ENCODE measurements at places on chromosomes 5 and 9. TPM values are rescaled to one million over a fixed set of nuclear protein-coding genes. Genes with fewer than 3 reads are reported as not detected.

DNA sequence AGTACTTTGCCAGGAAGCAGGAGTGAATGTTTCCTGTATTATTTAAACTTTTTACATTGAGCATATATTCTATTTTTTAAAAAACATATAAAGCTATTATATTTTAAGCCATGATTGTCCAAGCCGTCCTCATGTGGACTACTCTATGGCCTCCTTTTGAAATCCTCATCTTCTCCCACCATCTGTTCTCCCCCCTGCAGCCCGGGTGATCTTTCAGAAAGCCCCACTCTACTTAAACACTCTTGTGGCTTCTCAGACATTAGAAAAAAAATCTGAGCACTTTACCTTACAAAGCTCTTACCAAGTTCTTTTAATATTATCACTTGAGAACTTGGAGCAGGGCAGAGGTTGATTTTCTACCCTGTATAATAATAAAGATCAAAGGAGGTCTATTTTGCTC, 95.4 kb downstream of the CAVIN4 start:
- DNase-seq, result no peak

The NEUROG1 gene
- total RNA-seq, result not detected

The RLN2 gene
- total RNA-seq, result 3.2 TPM

The SPATA31D4 gene
- total RNA-seq, result not detected

The SLC46A2 gene
- not detected for total RNA-seq

- DNase-seq, result no peak
Measured at GRCh38 chr5:92337772-92338234, 954.7 kb upstream of the ARRDC3 start.

GRCh38 chr5:143164557-143164956, 238.9 kb downstream of the NR3C1 start:
- DNase-seq, result no peak

The IL3 gene
- 1.6 TPM for total RNA-seq

DNA sequence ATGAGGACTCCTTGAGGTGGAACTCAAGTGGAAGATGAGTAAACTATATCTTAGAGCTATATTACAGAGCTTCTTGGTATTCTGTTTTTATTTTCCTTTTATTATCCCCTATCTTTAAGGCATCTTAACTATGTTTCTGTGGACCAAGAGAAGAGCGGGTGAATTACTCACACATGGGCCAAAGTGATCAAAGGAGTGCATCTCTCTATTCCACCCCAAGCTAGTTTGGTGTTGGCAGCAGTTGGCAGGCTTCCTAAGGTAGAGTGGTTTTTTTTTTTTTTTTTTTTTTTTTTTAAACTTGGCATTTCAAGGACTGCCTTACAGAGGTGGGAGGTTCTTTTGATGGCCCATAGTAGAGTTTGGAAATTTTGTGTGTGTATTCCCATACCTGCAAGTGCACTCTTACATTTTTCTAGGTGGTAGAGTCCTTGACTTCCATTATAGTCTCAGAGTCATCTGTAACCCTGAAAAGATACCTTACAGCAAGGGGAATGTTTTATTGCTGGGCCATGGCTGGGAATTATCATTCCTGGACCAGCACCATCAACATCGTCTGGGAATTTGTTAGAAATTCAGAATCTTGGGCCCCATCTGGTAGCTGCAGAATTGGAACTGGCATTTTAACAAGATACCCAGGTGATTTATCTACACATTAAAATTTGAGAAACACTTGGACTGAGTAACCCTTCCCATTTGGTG, 51.0 kb downstream of the ARHGAP26 start:
- no peak for DNase-seq

The CDC25C gene
- 15.2 TPM for total RNA-seq

GRCh38 chr9:72925126-72925789, 27.6 kb downstream of the ALDH1A1 start:
- DNase-seq, result no peak

The PCDHB13 gene
- total RNA-seq, result not detected

DNA sequence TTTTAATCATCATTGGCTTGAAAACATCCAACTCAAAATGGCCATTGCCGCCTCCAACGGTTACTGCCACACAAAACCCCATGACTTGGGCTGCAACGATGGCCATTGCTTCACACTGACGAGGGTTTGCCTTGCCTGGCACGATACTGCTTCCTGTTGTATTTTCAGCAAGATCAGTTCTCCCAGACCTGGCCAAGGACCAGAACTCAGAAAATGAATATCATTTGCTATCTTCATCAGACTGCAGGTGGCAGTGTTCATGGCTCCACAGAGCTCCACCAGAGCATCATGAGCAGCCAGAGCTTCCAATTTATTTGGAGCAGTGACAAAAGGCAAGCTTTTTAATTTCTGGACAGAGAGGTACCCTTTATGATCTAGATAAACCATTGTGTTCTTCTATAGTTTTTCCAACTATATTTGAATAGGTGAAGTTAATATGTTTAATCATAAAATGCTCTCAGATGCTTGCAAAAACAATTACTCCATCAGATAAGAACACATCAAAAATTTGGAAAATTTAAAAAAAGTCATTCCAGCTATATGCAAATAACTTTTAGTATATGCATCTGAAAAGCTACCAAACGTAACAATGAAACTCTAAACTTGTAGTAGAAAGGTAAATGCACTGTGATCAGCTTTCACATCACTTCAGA, 10.4 kb downstream of the AMACR start:
- DNase-seq, result peak; percentile 32

DNA sequence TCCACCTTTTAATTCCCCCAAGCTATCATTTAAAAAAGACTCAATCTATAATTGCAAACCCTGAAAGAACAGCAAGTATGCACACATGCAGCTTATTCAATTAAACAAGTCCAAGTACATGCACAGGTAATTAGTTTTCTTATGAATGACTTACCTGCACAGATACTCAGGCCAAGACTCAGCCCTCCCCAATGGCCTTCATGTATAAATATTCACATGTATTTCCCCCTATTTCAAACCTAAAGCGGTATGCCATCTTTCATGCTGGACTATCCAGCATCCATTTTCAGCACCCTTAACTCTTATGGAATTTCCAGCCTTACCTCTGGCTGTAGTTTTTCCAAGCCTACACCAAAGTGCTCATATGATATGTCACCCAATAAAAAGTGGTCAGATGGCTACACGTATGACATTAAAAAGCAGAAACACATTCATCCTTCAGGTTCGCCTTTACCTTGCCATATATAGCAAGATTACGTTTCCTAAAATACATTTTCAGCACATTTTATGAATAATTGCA, 205.5 kb downstream of the MEF2C start:
- DNase-seq, result no peak

GRCh38 chr9:129891569-129891968, 56.3 kb downstream of the USP20 start:
- no peak for DNase-seq

GRCh38 chr5:169550227-169550626, 33.3 kb upstream of the SPDL1 start:
- DNase-seq, result no peak

GRCh38 chr9:14780251-14780650, 57.7 kb upstream of the CER1 start:
- DNase-seq, result no peak

The PCDHGA6 gene
- 0.10 TPM for total RNA-seq

DNA sequence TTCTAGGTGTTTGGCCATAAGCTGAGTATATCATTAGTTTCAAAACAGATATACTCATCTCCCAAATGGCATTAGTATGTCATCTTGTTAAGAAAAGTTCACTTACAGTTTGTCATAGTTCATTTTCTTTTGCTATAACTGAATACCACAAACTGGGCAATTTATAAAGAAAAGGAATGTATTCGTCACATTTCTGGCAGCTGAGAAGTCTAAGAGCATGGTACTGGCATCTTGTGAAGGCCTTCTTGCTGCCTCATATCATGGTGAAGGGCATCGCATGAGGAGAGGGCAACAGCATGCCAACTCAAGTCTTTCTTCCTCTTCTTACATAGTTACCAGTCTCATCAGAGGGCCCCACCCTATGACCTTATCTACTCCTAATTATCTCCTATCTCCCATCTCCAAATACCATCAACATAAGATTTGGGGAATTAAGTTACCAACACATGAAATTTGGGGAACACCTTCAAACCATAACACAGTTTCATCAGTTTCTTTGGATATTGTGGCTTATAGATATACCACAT, 20.4 kb upstream of the ITGA1 start:
- DNase-seq, result no peak

The KIF4B gene
- not detected for total RNA-seq

The PKN3 gene
- 5.0 TPM for total RNA-seq

The COL5A1 gene
- total RNA-seq, result 0.10 TPM

- no peak for DNase-seq
Measured at GRCh38 chr5:128074171-128074570, 9.4 kb upstream of the SLC12A2 start.

GRCh38 chr9:17571825-17572224, 7.0 kb upstream of the SH3GL2 start:
- DNase-seq, result no peak

DNA sequence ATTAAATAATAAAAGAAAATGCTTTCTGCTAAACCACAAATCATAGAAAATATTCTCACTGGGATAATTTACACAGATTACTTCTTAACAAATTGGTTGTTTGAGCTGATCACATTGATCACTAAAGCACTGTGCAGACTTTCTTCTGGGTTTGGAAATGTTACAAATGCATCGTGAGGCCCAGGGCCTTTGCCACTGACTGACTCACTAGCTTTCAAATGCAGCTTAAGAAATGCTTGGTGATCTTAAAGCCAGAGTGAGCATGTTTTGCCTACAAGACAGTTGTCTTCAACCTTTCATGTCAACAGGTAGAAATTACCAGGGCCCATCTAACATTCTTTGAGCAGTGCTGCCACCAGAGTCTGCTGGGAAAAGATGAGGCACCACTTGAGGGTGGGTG, 252.3 kb upstream of the ADRA1B start:
- DNase-seq, result no peak

- DNase-seq, result no peak
Measured at GRCh38 chr9:106032978-106033377, 338.6 kb downstream of the TMEM38B start.

- DNase-seq, result no peak
Measured at GRCh38 chr5:7179364-7179763, 216.6 kb upstream of the ADCY2 start.

DNA sequence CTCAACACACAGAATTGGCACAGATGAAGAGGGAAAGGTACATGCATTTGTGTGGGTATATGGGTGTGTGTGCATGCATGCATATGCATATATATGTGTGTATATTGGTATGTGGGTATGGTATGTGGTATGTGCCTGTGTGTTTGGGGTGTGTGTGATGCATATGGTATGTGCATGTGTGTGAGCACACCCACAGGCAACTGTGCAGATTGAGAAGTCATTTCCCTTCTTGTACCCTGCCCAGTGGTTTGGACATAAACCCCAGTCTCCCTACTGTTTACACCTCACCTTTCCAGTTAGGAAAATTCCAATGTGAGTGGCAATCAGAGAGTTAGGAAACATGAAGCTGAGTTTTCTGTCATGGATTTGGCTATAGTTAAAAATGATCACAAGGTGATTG, 178.0 kb downstream of the NXNL2 start:
- DNase-seq, result no peak

The ORM2 gene
- total RNA-seq, result not detected

The FAM120AOS gene
- total RNA-seq, result 43.1 TPM

The SH3RF2 gene
- total RNA-seq, result 0.38 TPM

The SNAPC3 gene
- total RNA-seq, result 37.5 TPM

- no peak for DNase-seq
Measured at GRCh38 chr9:10005206-10005605, 607.6 kb downstream of the PTPRD start.

- no peak for DNase-seq
Measured at GRCh38 chr9:8429768-8430167, 630.2 kb upstream of the DMAC1 start.

GRCh38 chr9:116174347-116174746, 20.8 kb downstream of the PAPPA start:
- DNase-seq, result no peak

Data from activated CD4-positive, alpha-beta memory T cell treated with anti-CD3 and anti-CD28 coated beads, Interleukin-2, amount 10 ng/mL, durations not matched to agents 7 days and 5 days (primary cell).